ENCODE measurements at places on chromosomes 7 and 10.

DNA sequence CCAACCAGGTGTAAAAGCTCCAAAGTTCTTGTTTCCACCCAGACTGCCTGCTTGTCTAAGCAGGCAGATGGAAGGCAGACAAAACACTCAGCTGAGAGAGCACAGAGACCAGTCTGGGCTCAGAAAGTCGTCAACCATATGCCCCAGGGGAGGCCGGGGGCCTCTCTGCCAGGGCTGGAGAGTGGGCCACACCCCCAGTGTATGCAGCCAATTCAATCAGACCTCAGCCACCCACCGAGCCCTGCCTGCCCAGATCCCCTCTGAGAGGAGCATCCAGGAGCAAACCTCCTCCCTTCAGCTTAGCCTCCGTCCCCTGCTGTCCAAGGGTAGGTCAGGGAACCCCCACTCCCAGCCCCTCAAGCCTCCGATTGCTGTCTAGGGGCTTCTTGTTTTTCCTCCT is 196.3 kb downstream of the LSM5 start:
- DNase-seq, result no peak

DNA sequence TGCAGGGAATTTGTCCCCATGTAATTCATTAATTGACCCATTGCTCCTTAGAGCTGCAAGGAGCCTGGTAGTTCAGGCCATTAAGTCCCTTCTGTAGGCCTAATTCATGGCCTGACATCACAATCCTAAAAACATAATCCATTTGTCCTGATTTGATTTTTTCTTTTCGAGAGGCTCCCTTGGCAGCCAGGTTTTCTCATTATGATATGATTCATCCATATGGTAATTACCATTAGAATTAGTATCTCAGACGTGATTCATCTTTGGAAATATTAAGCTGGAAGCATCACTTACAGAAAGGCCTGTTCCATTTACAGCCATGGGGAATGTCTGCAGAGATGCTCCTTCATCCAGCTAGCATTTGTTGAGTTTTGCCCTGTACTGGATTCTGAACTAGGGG is 128.5 kb downstream of the PLCE1 start:
- DNase-seq, result no peak

DNA sequence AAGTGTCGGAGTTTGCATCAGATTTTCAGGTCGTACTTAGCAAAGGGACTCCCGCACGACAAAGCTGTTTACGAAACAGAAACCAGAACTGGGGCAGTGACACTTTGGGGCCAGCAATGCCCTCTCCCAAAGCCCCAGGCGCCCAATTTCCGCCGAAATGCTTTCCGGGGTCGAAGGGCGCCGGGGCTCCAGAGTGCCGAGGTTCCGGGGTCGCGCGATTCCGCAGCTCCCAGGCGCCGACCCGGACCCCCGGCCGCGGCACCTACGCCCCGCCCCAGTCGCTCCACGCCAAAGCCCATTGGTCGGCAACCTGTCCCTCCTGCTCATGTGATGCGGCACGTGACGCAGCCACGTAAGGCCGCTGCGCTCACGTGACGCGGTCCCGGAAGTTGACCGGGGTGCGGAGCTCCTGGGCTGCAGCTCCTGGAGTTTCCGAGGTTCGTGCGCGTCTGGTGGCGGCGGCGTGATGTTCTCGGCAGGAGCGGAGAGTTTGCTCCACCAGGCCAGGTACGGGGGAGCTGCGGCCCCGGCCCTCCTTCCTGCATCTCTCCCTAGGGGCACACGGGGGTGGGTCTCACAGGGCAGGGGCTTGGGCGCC is at the start of gene AP5Z1:
Gene AP5Z1, plus strand, starts transcription at position 374 of the 598 bp plus-strand sequence. Its CDS starts 93 bp downstream, at position 467.
- peak; percentile 95 for DNase-seq

DNA sequence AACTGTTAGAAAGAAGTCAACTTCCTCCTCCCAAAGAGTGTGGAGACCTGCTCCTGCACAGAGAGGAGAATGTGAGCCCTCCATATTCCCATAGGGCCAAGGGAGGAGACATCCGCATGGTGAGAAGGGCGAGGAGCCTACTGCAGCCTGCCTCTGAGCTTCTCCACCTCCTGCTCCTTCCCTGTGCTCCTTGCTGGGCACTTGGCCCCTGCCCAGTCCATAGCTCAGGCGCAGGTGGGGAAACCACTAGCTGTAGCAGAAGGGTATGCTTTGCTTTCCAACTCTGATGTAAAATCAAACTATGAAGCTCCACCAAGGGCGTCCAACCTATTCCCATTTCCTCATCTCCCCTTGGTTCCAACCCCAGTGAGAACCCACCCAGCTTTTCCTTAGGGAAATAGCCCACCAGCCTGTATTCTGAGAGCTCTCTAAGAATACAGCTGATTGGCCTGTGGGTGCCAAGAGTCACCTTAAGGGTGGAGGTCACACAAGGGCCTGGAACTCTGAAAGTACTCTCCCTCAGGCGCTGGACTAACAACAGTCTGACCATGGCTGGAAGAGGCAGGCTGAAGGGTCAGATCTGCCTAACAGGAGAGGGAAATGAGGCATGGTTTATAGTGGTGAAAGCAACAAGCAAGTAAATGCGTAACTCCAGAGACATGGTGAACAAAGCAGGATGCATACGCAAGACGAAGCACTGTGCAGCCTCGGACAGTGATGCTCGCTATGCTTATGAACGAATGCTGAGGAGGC is 13.9 kb downstream of the ZNF488 start:
- no peak for DNase-seq

DNA sequence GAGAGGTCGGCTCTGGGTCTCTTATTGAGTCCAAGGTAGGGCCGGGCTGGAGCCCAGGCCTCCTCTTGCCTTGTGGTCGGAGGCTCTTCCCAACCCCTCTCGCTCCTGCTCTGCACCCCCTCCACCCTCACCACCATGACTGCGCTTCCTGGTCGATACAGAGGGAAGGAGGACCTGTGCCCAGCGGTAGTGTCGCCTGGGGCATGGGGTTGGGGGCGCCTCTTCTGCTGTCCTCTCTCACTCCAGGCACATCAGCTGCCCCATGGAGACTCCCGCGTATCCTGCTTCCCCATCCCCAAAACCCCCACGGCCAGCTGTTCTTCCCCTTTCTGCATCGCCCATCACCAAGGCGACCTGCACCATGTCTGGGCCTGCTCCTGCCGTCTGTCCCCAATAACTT is 44.4 kb downstream of the TMEM270 start:
- no peak for DNase-seq

DNA sequence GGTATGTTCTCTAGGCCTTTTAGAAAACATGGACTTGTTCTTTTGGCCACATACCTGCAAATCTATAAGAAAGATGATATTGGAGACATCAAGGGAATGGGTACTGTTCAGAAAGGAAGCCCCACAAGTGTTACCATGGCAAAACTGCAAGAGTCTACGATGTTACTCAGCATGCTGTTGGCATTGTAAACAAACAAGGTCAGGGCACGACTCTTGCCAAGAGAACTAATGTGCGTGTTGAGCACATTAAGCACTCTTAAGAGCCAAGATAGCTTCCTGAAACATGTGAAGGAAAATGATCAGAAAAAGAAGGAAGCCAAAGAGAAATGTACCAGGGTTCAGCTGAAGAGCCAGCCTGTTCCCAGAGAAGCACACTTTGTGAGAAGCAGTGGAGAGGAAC is 37.1 kb downstream of the SDK1 start:
- no peak for DNase-seq

GRCh38 chr10:110486680-110487410 is 10.9 kb upstream of the DUSP5 start:
- DNase-seq, result no peak

- DNase-seq, result no peak
Observed at GRCh38 chr10:14050598-14050997, 280.1 kb downstream of the FRMD4A start.

- no peak for DNase-seq
Observed at GRCh38 chr10:12772797-12773587, 228.5 kb downstream of the CCDC3 start.

GRCh38 chr7:17301471-17302456 is 3.3 kb downstream of the AHR start:
- DNase-seq, result peak; percentile 64

DNA sequence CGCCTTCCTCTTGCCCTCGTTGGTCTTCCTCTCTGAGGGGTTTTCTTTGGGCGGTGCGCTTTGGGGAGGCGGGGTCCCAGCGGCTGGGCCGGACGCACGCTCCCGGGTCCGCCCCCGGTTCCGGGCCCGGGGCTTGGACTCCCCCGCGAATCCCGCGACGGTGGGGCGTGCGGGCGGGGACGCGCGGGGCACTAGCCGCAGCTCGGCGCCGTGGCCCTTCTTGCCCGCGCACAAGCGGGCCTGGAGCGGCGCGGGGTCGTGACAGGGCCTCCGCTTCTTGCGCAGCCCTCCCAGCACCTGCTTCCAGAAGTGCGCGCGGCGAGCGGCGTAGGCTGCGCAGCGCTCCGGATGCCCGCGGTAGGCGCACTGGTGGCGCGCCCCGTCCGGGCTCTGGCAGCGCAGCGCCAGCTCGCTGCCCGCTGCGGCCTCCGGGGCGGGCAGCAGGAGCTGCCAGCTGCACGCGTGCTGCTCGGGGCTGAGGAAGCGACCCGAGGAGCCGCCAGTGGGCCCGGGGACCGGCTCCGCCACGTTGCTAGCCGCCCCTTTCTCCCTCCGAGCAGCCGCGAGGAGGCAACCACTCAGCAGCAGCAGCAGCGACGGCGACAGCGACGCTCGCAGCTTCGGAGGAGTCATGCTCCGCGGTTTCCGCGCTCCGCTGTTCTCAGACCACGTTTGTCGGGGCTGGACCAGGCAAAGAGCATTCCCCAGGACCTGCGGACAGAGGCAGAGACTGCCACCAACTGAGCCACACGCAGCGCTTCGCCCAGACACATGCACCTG is 759 bp downstream of the FGFBP3 start:
- DNase-seq, result peak; percentile 97

- DNase-seq, result no peak
Observed at GRCh38 chr7:159192725-159193453, 48.2 kb upstream of the VIPR2 start.

GRCh38 chr10:110792476-110793125 is 79.1 kb upstream of the PDCD4 start:
- DNase-seq, result no peak

- no peak for DNase-seq
Observed at GRCh38 chr10:60495338-60496055, 105.8 kb upstream of the ANK3 start.
